Amniotic epithelial cell (primary cell): ENCODE measurements at places on chromosomes 12 and 14.

GRCh38 chr12:131002216-131002631 is 48.5 kb downstream of the ADGRD1 start:
- DNase-seq, result no peak

DNA sequence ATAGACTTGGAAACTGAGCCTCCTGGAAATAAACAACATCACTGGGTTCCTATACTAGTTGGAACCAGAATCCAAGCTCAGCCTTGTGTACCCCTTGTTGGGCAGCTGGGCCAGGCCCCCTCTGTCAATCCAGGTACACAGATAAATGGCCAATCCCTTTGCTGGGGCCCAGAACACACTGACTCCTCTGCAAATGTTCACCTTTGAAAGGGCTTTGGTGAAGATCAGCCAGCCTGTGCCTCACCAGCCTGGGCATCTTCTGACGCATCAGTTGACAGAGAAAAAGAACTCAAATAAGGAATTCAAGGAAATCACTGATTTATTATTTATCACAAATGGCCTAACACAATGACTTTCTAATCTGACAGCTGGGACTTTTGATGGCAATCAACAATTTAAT is 1090.2 kb downstream of the BCL11B start:
- DNase-seq, result no peak

GRCh38 chr14:104174051-104174450 is 35.7 kb downstream of the KIF26A start:
- no peak for DNase-seq

GRCh38 chr12:116101991-116102390 is 175.5 kb downstream of the MED13L start:
- DNase-seq, result no peak

GRCh38 chr12:1367331-1368291 is 226.8 kb downstream of the FBXL14 start:
- DNase-seq, result no peak

DNA sequence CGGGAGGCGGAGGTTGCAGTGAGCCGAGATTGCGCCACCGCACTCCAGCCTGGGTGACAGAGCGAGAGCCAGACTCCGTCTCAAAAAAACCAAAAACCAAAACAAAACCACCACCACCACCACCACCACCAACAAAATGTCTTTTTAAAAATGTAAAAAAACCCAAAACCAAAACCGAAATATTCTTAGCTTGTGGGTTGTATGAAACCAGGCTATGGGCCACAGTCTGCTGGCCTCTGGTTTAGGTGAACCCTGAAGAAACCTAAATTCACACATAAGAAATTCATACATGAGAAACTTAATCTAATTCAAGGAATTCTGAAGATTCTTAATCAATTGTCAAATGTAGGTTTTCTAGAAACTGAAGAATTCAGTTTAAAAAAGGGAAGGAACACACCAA is 37.6 kb downstream of the INSM2 start:
- no peak for DNase-seq
